ENCODE measurements at places on chromosomes 16 and 17.

GRCh38 chr16:58318391-58318790 lies 23.6 kb upstream of the PRSS54 start:
- no peak for DNase-seq

GRCh38 chr16:3570420-3571062 lies 6.7 kb downstream of the NLRC3 start:
- no peak for DNase-seq

DNA sequence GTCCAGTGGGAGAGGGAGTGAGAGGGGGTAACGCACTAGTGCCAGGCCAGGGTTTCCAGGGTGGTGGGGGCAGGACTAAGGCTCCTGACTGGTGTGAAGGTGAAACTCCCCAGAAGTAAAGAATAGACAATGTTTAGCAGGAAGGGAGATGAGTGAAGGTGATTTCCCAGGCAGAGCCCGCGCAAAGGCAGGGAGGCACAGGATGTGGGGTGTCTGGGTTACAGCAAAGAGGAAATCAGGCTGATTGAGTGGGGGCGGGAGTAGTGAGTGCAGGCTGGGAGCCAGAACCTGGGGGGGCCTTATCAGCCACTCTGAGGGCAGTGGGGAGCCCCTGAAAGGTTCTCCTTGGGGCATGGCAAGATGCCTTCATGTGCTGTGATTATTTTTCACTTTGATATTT lies 167.5 kb downstream of the UTP18 start:
- no peak for DNase-seq

- no peak for DNase-seq
Measured at GRCh38 chr16:4327386-4328045, 11.6 kb downstream of the GLIS2 start.

DNA sequence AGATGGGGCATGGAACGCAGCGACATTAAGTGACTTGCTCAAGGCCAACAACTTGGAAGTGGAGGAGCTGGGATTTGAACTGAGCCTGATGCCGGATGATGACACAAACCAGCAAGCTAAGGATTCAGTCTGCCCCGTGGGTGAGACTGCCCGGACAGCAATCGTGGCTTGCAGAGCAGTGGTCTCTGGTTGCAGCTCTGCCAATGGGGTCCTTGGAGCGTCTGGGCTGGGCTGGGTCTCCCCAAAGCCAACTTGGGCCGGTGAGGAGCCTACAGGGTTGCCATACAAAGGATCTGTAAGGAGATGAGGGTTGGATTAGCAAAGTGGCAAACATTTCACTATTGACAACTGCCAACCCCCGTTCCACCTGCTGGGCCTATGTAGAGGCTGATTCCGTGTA lies 2.6 kb upstream of the CRISPLD2 start:
- no peak for DNase-seq

DNA sequence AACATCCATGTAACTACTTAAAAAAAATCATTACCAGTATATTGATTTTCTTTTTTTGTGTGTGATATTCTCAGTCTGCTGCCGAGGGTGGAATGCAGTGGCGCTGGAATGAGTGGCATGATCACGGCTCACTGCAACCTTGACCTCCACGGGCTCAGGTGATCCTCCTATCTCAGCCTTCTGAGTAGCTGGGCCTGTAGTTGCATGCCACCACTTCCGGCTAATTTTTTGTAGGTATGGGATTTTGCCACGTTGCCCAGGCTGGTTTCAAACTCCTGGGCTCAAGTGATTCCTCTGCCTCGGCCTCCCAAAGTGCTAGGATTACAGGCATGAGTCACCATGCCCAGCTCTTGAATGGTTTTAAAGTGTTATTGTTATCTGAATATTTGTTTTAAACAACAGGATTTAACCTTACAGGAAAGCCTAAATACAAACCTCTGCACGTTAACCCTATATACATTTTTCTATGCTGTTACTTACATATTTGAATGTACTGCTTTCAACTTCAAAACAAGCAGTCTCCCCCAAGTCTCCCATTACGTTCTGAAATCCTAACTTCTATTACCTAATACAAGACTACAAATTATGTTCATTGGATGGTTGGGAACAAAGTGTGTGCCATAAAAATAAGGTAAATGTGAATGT lies 61.7 kb downstream of the KPNA2 start:
- DNase-seq, result no peak

- DNase-seq, result no peak
Measured at GRCh38 chr17:47862621-47863440, 11.9 kb upstream of the SP6 start.

DNA sequence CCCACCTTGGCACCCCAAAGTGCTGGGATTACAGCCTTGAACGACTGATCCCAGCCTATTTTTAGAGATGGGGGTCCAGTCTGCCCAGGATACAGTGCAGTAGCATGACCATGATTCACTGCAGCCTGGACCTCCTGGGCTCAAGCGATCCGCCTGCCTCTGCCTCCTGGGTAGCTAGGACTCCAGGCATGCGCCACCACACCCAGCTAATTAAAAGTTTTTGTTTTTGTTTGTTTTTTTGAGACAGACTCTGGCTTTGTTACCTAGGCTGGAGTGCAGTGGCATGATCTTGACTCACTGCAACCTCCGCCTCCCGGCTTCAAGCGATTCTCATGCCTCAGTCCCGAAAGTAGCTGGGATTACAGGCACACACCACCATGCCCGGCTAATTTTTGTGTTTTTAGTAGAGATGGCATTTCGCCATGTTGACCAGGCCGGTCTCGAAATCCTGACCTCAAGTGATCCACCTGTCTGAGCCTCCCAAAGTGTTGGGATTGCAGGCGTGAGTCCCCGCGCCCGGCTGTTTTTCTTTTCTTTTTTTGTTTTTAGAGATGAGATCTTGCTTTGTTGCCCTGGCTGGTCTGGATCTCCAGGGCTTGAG lies 2.3 kb upstream of the PAFAH1B1 start:
- DNase-seq, result no peak

- DNase-seq, result peak; percentile 53
Measured at GRCh38 chr16:85652431-85653221, 36.1 kb downstream of the GINS2 start.

DNA sequence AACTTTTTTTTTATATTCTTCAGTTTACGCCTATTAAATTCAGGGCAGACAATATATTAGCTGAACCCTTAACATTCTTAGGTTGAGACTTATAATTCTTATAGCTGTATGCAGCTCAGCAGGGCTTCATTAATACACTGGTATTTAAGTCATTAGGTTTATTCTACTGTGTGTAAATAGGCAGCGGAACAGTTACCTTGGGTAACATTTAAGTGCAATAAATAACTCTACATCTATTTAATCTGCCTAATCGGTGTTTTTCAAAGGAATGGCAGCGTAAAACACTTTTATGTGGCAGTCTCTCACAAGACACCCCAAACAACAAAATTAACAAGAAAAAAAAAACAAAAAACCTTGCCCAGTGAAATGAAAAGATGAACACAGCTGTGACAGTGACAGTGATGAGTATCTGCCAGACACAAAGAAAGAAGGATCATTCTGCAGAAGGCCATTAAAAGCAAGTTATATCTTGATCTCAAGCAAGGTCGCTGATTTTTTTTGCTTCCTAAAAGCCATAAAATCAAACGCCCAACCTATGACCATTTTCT lies 32.6 kb downstream of the KCNJ2 start:
- no peak for DNase-seq

DNA sequence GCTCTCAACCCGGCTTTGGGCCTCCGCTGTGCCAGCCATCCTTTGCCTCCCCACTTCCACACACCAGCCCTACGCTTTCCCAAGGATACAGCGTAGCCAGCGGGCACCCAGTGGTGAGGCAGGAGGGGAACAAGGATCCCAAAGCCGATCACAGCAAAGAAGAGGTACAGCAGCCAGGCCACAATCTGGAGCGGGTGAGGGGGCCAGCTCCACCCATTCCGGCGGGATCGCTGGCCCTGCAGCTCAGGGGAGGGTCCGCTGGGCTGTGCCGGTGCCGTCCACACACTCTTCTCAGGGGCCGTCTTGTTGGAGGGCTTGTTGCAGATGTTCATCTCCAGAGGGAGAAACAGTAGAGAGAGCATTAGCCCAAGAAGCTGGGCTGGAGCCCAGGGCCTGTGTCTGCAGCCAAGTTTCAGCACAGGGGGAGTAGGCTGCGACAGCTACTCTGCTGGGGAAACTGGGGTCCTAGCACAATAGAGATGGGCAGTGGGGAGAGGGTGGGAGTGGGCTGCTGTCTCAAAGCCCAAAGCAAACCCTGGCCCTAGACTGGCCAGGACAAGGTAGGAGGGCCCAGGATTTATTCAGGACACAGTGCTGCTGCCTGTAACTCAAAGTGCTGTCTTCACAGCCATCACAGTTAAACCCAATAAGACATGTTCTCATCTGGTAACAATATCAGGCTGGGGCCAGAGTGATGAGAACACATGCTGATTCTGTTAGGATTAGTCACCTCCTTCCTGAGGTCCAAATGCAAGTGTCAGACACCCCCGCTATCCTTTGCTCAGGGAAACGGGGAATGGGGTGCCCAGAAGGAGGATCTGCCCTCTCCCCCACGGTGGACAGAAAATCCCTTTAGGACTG lies 9.9 kb downstream of the ZDHHC1 start:
- DNase-seq, result no peak

GRCh38 chr17:5282642-5283217 lies 646 bp downstream of the RABEP1 start:
- peak; percentile 18 for DNase-seq

GRCh38 chr17:731644-732066 lies 741 bp upstream of the TLCD3A start:
- DNase-seq, result no peak

GRCh38 chr17:77887464-77888241 lies 70.8 kb upstream of the TNRC6C start:
- no peak for DNase-seq

- DNase-seq, result no peak
Measured at GRCh38 chr17:640436-640835, 74.2 kb downstream of the VPS53 start.

Data from C1 segment of cervical spinal cord (tissue), 14 donors.